ENCODE measurements at places on chromosomes 1 and 21.
A peak's percentile ranks its signal among the peaks of the same experiment; 100 is the strongest.

- DNase-seq = no peak
Measured at GRCh38 chr1:208071435-208072031, 160.6 kb upstream of the CD34 start.

- peak; percentile 93 for DNase-seq
Measured at GRCh38 chr1:27603681-27604578, at the start of gene AHDC1. Gene AHDC1, minus strand, starts transcription at chr1:27604144. Its CDS starts 52,029 bp downstream, at chr1:27552115.

- DNase-seq = no peak
Measured at GRCh38 chr1:235013512-235013911, 115.1 kb downstream of the TOMM20 start.

- no peak for DNase-seq
Measured at GRCh38 chr1:83065952-83066727, 932.8 kb downstream of the TTLL7 start.

- DNase-seq = no peak
Measured at GRCh38 chr1:150619576-150620509, 9.6 kb downstream of the ENSA start.

GRCh38 chr1:2134621-2135307, 59.8 kb downstream of the FAAP20 start:
- DNase-seq = no peak

- peak; percentile 74 for DNase-seq
Measured at GRCh38 chr1:12143631-12144155, 23.1 kb upstream of the TNFRSF1B start.

DNA sequence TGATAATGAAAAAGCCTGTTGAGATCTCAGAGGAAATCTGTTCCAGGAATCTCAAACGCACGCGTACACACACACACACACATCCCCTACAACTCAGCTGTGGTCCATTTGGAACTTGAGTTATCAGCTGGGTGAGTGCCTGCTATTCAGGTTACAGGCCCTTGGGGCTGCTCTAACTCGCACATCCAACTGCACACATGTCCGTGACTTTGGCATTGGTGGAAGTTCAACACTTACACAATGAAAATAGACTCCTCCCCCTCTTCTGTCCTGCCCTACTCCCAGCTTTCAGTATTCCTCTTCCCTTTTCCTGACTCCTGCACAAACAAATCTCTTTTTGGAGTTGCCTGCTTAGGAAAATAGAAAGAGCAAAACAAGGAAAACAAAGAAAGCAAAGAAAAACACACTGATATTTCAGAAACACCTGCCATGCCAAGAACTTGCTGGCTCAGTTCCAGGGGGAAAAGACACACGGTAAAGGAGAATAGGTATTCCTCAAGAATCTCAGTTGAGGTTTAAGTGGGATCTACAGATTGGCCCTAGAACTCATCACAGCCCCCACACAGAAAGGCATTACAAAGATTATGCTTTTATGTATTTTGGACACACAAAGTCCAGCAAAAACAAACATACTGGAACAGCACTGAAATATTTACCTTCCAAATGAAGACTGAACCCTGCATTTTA, 140.9 kb downstream of the TGFBR3 start:
- peak; percentile 30 for DNase-seq

DNA sequence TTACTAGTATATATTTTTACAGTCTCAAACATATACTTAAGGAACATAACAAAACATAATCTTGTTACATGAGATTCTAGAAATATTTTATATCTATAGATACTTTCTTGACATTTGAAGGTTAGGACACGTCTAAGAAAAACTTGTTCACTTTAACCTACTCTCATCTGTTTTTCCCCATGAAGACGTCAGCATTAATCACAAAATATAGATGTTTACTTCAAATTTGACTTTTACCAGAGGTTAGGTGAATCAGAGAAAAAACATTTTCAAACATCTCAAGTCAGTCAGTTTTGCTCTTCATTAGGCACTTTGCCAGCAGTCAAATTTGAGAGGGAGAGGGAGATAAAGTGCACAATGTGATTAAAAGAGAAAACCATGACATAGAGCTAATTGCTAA, 47.7 kb downstream of the BRINP3 start:
- DNase-seq = no peak

- DNase-seq = no peak
Measured at GRCh38 chr1:228398741-228399461, 7.7 kb downstream of the TRIM11 start.

- DNase-seq = no peak
Measured at GRCh38 chr1:203181586-203182386, 4.7 kb downstream of the CHI3L1 start.

GRCh38 chr1:230589951-230590350, 52.3 kb upstream of the COG2 start:
- DNase-seq = no peak

- DNase-seq = no peak
Measured at GRCh38 chr1:203563291-203563690, 63.3 kb upstream of the ATP2B4 start.

GRCh38 chr1:153752571-153753195, 22.5 kb upstream of the SLC27A3 start:
- DNase-seq = no peak

DNA sequence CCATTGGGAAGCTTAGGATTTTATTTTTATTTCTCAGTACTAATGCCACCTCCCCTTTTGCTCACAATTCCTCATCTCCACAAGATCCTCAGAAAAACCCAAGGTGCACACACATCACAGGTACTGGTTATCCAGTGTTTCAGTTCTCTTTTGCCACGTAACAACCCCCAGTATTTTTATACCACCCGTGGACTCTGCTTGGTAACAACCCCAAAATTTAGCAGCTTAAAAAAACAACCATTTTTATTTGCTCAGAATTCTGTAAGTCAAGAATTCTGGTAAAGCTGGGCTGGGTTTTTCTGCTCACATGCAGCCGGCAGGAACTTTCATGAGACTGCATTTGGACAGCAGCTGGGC, 180.0 kb downstream of the KAZN start:
- no peak for DNase-seq

DNA sequence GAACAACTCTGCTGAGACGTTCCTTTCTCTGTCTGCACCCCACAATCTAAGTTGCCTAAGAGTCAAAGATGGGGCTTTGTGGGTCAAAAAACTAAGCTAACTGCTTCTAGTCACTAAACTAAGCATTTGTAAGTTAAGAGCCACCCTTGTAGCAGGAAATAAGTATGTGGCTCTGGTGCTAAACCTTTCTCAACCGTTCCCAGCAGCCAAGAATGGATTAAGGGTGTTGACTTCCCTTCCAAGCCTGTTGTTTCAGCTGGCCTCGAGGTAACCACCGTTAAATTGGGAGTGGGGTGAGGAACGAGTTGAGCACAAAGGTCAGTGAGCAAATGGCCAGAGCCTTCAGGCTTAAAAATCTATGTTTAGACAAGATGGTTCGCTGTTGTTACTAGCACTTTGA, 169.1 kb downstream of the TRIM33 start:
- no peak for DNase-seq

DNA sequence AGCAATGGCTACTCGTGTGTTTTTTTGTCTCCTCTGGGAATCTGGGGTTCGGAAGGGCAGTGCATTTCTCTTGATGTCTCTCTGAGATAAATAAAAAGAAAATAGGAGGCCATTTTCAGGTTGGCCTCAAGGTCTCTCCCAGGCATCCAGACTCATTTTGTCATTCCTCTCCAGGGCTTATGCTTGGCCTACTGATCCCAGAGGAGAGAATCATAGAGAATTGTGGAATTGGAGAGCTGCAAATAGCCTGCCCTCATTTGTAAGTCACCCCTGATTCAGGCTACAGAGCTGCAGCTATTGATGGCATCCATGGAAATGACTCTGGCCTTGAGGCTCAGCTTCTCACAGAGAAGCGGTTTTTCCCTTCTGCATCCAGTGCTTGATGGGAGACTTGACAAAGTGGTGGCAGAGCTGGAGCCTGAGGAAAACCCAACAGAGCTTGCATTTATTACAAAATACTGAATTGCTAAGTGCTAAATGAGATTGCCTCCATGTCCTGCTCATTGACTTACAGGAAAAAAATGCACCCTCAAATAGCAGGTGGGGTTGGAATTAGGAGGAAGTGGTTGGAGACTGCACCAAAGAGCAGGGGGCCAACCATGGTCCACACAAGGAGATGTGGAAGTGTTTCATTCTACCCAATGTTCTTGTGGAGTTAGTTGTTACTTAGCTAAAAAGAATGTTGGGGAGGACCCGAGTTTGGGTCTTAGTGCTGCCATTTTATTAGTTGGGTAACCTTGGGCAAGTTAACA, 140.4 kb downstream of the S1PR1 start:
- DNase-seq = no peak

- DNase-seq = no peak
Measured at GRCh38 chr1:236163463-236164153, 21.3 kb downstream of the GPR137B start.

GRCh38 chr1:205191622-205192021, 19.9 kb downstream of the DSTYK start:
- no peak for DNase-seq

DNA sequence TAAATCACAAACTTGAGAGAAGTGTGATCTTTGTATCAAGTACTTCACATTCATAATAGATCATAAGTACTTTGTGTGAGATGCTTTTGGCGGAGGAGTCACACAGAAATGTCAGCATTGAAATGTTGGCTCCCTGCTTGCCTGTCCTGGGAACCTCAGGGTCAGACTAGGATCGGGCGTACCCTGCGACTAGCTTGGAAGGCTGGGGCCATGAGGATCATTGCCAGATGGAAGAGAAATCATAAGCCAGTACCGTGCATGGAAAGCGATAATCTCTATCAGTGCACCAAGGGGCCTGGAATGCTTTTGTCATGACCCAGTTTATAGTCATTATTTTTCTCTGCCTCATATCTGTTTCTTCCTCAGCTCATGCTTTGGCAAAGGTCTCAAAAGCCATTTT, 35.5 kb downstream of the MTR start:
- peak; percentile 68 for DNase-seq

DNA sequence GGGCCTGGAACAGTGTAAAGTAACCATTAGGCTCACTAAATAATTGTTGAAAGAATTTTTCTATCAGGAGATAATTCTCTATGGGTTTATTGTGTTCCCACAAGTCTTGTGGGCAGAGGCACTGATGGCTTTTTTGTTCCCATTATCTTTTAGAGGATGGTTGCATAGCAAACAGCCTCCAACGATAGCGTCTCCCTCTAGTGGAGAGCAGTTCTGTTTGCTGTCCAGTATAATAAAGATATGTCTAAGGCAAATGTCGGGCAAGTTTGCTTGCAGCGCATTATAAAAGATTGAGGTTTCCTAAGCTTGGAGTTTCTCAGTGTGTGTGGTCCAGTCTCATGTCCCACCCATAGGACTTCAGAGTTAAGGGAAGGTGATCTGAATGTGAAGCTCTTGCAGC, 1.3 kb upstream of the SLC6A17 start:
- DNase-seq = no peak

GRCh38 chr1:11740258-11741192, 4.6 kb downstream of the AGTRAP start:
- DNase-seq = no peak

GRCh38 chr1:94522304-94522703, 19.3 kb downstream of the F3 start:
- DNase-seq = no peak

DNA sequence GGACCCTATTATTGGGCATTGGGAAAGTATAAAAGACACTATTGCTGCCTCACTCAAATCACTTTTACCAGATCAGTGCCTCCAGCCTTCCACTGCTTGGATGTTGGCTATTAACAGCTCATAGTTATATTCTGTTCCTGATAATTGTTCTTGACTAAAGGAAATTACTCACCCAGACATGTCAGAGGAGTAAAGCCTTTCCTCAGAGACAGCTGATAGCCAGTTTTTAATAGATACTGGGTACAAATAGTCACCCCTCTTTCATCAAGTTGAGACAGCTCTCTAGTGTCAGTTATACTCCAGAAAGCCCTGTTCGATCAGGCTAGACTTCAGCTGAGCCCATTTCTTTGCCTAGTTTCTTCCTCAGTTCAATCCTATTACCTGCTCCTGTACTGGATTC, 876.1 kb upstream of the B3GALT2 start:
- no peak for DNase-seq

GRCh38 chr1:54125386-54126070, 27.3 kb downstream of the CDCP2 start:
- peak; percentile 19 for DNase-seq

DNA sequence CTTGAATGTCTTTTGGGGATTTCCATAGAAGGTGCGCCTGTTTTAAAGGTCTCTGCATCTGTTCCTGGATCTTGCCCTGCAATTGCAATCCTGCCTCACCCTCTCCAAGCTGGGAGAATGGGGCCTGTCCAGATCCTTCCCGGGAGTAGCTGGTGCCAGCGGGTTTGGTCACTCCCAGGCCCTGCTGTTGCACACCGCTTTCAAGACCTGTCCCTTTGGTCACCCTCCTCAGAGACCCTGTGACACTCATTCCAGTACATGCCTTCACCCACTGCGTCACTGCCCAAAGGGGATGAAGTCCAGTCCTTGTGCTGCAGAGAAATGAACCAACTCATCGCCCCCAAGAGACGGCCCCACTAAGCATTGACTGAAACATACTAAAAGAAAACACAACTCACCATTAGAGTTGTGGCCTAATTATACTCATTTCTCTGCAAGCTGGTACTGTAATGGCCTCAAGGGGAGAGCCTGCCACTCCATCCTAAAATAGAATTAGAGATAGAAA, 1.9 kb upstream of the IRF2BP2 start:
- peak; percentile 45 for DNase-seq

GRCh38 chr1:201468844-201469644, at the start of gene PHLDA3:
Gene PHLDA3, minus strand, starts transcription at chr1:201469188. Its CDS starts 402 bp downstream, at chr1:201468786.
- peak; percentile 87 for DNase-seq

GRCh38 chr1:118223426-118223825, 38.4 kb upstream of the SPAG17 start:
- peak; percentile 15 for DNase-seq

DNA sequence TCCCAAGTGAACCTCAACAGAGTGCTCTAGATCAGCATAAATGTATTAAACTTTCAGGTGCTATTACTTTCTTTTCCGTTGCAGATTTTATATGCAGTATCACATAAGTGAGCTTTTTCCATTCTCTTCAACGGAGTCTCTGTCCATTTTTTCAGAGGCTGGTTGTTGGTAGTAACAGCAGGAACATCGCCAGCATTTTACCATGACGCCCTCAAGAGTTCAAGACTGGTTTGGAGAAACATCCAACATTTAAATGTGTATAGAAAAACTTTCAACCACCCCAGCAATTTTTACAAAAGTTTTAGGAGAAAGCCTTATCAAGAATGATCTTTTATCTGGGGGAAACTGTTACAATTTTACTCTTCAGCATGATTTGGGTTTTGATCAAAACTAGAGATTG, 117.0 kb downstream of the TGFB2 start:
- DNase-seq = no peak
